ENCODE measurements at places on chromosomes 7 and 10. TPM values are rescaled to one million over a fixed set of nuclear protein-coding genes. Genes with fewer than 3 reads are reported as not detected.

GRCh38 chr7:54091322-54091721 is 450.9 kb upstream of the VSTM2A start:
- no peak for DNase-seq

DNA sequence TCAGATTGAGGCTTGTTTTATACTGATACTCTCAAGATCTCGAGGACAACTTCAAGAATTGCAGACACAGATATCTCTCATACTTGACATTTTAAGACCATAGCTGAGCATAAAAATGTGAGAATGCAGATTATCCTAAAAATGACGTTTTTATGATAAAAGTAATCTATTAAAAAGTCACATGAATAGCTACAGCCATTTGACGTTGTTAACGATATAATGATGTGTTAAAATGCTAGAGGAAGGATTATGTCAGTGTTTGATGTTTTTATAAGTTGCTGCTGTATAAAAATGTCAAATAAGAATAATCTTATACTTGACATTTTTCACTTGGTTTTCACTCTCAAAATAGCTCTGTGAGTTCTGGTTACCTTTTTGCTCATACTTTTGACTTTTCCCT is 67.1 kb upstream of the NPVF start:
- no peak for DNase-seq

The ZNF804B gene
- not detected for total RNA-seq

The ESYT2 gene
- 19.6 TPM for total RNA-seq

Measured in left lobe of liver (tissue), 2 donors.